Stimulated activated CD8-positive, alpha-beta memory T cell treated with anti-CD3 and anti-CD28 coated beads, Interleukin-7, amount 100 ng/mL, for 1 hour (primary cell): ENCODE measurements at places on chromosomes 11 and 22.

- no peak for DNase-seq
Measured at GRCh38 chr11:126739499-126740145, 260.9 kb downstream of the KIRREL3 start.

DNA sequence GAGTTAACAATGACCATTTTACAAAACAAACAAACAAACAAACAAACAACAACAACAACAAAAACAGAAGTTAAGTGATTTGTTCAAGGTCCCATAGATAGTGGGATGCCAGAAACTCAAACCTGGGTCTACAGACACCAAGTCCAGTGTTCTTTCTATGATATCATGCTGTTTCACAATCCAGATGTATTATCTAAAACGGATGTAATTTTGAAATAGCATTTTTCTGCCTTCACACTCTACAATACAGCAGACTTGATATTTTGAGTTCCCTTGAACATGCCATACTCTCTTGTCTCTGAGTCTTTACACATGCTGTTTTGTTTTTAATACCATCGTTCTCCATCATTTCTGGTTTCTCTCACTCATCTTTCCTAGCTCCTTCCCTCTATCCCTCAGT, 104.5 kb downstream of the RELT start:
- DNase-seq, result no peak

- DNase-seq, result no peak
Measured at GRCh38 chr11:22317656-22318055, 20.5 kb upstream of the SLC17A6 start.

DNA sequence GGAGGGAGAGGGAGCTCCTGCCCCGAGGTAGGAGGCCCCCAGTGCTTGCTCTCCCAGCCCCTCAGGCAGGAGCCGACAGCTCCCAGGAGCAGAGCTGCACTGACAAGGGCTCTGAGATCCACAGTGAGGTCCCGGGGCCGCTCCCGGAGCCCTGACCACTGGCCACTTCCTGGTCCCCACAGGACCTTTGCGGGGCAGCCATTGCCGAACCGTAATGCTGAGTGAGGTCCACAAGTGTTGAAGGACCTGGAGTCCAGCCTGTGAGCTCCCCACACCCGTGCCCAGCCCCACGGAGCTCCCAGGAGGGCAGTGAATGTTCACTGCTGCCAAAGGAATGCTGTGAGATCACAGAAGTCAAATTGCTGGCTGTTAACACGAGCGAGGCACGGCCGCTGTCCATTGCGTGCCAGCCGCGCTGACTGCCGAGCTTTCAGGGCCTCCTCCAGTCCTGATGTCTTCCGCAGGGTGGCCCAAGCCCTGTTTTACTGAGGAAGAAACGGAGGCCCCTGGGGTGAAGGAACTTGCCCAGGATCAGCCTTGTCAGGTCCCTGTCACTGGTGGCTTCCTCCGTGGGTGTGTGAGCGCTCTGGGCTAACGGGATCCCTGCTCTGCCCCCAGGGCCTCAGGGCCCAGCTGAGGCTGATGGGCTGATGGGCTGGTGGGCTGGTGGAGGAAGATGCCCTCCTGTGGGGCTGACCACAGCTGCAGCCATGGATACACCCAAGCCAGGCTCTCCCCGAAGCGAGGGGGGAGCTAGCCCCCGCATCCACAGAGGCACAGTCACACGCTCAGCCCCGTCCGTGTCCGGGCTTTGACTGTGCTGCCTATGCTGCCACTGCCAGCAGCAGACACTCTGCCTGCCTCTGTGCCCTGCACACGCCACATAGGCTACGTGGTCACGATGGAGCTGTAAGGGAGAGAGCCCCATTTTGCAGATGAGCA, 70.8 kb downstream of the WNT7B start:
- no peak for DNase-seq

DNA sequence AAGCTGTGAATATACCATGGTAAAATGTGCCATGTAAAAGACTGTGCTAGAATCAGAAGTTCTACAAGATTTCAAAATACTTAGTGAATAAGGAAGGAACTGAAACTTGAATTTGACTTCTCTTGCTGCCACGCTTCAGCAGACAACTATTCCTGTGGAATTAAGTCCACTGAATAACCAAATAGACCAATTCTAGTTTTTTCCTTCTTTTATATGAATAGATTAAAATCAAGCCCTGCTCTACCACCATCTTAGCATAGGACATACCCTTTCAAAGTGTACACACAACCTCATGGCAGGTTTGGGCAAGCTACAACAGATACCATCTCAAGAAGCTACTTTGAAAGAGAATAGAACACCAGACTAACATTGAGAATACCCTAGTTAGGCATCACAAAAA, 23.4 kb upstream of the CLNS1A start:
- no peak for DNase-seq
